ENCODE measurements at places on chromosomes 1 and 21.

DNA sequence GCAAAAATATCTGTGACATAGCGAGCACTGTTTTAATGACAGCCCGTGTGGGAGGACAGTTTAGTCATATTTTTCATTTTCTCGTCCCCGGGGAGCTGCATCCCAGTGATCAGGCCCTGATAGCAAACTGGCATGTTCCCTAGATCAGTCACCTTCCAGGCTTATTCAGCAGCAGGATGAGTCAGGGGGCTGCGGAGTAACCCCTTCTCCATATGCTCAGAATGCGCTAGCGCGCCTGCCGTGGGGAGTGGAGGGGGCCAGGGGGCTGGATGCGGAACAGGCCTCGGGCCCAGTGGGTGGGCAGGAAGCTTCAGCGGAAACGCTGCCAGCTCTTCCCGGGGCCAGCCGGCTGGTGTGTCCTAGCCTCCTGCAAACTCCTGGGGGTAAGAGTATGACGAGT lies 94.0 kb downstream of the KCND3 start:
- no peak for DNase-seq

DNA sequence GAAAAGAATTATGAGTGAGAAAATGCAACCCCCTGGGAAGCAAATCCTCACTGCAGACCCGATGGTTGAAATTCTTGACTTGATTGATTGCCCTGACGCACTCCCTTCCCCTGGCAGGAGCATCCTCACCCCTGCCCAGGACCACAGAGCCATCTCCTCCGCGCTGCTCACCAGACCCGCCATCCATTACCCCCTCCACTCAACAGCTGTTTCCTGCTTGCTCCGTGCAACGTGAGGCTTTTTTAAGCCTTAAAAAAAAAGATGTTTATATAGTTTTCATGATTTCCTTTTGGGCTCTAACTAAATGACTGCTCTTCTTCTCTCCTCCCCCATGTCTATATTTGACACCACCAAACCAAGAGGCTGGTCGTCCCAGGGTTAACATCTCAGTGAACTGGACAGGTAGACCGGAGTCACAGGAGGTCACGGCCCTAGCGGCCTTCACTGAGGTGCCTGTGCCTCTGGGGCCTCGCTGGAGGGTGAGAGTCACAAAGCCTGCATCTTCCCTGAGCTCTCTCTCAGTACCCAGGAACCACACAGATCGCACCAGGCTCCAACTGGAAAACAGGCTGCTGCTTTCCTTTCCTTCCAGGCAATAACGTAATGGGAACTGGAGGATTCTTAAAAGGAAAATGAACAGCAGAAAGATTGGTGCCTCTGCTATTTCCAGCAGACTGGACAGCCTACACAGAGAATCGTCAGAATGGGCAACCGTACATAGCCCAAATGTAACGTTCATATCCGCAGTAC lies 49.8 kb downstream of the ZBTB18 start:
- no peak for DNase-seq

GRCh38 chr1:210262897-210263272 lies 30.3 kb downstream of the SERTAD4 start:
- DNase-seq, result no peak

DNA sequence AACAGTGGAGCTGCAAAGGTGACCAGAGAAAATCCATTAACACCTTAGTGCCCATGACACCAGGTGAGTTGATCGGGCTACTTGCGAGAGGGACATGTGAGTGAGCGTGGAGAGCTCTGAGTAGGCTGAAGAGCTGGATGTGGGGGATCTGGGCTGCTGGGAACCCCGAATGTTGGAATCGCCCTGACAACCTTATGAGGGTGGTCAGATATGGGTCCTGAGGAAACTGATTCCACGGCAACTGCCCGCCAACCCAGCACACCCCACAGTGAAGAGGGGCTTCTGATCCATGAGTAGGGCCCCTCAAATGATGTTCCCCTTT lies 705 bp upstream of the QSOX1 start:
- no peak for DNase-seq

DNA sequence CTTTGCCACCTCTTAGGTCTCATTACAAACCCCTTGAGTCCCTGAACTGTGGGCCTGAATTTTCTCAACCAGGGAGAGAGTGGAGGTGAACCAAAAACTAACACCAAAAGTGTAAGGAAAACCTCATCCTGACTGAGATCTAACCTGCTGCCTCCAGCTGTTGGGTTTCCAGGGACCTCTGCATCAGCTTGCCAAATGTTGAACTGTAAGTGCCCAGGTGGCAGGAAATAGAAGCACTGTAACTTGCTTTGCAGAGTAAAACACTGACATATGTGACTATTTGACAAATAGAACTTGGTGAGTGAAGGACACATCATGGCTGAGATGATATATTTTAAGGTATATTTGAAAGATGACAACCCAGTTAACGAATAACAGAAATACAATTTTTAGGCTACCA lies 48.4 kb upstream of the NR5A2 start:
- no peak for DNase-seq

GRCh38 chr1:187691439-187691838 lies 862.7 kb downstream of the PLA2G4A start:
- no peak for DNase-seq

- no peak for DNase-seq
These were observed 148.7 kb upstream of the PRMT6 start for GRCh38 chr1:106907795-106908194.

GRCh38 chr1:16208270-16208987 lies 4.0 kb downstream of the ARHGEF19 start:
- DNase-seq, result no peak

DNA sequence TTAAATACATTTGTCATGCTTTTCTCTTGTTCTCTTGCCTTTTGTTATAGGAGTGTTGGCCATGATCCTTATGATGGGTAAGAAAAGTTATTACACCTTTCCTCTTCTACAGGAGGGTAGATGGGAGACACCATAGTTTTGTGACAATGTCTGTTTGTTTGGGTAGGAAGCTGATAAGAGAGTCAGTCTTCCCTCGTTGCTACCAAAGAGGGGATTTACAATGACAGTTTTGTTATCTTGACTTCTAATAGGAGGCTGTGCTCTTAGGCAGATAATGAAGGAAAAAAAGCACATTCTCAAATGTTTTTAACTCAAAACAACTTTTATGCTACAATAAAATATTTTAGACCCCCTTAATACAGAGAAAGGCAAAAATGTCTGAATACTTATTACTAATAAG lies 48.0 kb upstream of the WLS start:
- DNase-seq, result no peak

GRCh38 chr1:244231193-244231571 lies 180.1 kb downstream of the ZBTB18 start:
- DNase-seq, result no peak

- no peak for DNase-seq
These were observed 74.9 kb downstream of the VWA5B1 start for GRCh38 chr1:20365421-20366055.

DNA sequence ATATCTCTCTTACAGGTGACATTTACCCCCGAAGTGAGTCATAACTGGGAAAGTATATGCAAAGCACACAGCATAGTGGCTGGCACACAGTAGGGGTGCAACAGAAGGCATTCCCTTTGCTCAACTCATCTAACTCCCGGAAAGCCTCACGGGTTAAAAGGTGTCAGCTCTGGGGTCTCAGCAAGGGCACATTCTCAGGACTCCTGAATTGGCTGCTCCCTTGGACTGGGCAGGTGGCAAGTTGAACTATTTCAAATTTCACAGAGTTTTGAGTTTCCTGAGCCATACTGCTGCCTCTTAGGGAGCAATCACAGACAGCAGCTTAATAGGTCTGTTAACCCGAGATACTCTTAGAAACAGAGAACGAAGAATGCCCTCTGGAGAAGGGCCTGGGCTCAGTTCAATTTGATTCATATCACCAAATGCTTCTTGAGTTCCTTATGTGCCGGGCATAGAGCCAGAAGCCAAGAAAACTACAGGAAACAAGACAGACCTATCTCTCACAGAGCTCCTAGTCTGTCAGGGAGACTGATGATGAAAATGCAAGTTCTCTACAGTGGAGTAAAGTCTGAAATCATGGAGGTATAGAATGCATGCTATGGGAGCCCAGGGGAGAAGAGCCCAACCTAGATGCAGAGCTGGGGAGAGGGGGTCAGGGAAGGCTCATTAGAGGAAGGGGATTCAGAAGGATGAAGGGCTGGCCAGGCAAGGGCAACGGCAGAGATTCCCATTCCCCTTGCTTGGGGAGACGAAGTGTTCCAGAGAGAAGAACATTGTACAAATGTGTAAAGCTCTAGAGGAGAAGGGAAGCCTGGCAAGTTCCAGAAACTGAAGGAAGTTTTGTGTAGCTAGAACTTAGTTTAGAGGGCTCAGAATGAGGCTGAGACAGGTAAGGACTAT lies 143.9 kb upstream of the HMGB4 start:
- no peak for DNase-seq

GRCh38 chr21:45811136-45811535 lies 167.6 kb downstream of the PCBP3 start:
- no peak for DNase-seq

DNA sequence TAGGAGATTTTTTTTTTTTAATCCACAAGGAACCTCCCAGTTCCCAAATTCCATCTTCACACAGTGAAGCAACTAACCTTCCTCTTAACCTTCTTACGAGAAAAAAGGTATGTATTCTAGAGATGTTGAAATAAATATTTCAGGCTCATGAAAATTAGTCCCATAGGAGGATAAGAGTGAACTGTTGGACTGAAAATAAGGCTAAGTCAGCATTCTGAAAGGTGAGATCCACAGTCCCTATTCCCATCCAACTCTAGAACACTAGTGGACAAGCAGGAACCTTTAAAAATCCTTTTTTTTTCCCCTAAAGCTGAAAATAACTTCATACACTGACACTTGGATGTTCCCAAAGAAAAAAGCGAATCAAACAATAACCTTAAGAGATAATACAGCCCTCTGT lies 44.4 kb downstream of the FAF1 start:
- no peak for DNase-seq

DNA sequence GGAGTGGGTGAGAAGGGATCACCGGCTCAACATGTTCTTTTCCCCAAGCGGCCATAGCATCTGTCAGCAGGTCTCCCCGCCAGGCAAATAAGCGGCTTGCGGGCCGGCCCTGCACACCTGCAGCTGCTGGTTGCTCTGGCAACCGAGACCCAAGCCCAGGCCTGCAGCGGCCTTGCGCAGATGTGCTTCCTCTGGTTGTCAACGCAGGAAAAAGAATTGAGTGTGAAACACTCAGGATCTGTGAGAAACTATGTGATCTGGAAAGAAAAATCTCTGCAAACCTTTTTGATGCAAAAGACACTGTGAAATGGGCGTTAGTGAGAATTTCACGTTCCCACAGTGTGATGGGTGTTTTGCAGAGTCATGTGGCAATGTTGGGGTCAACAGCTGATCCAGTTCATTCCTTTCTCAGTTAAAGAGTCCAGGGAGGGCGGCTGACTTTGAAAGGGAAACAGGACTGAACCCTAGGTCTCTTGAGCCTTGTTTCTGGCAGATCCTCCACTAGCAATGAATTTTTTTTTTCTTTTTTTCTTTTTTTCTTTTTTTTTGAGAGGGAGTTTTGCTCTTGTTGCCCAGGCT lies 28.4 kb downstream of the TOMM20 start:
- DNase-seq, result no peak

DNA sequence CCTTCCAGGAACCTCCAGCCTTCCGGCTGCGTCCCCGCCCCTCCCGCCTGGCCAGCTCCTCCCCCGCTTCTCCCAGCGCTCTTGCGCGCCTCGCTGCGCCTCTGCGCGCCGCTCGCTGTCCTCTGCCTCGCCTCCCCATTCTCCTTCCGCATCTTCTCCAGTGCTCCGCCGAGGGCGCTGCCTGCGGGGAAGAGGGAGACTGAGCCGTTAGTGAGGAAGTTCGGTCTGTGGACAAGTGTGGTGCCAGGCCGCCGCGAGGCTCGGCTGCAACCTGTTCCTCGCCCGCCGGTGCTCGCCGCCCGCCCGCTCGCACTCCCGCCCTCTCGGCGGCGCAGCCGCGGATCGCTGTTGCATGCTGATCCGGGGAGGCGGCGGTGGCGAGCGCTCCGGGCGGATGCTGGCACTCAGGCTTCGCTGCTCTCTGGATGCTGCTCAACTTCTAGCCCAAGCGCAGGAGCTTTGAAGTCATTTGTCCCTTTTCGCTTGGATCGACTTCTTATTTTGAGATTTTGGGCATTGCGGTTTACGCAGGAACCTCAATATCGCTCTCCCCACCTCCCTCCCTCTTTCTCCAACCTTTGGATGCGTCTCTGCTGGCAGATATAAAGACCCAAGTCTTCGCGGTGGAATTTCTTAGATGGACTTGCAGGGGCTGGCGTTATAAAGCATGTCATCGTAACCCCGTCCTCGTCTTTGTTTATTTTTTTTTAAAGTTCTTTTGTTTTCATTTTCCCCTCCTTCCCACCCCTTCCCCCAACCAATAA lies 614 bp upstream of the CACNA1E start:
- DNase-seq, result peak; percentile 35

GRCh38 chr1:65764052-65764451 lies 28.6 kb upstream of the PDE4B start:
- no peak for DNase-seq

DNA sequence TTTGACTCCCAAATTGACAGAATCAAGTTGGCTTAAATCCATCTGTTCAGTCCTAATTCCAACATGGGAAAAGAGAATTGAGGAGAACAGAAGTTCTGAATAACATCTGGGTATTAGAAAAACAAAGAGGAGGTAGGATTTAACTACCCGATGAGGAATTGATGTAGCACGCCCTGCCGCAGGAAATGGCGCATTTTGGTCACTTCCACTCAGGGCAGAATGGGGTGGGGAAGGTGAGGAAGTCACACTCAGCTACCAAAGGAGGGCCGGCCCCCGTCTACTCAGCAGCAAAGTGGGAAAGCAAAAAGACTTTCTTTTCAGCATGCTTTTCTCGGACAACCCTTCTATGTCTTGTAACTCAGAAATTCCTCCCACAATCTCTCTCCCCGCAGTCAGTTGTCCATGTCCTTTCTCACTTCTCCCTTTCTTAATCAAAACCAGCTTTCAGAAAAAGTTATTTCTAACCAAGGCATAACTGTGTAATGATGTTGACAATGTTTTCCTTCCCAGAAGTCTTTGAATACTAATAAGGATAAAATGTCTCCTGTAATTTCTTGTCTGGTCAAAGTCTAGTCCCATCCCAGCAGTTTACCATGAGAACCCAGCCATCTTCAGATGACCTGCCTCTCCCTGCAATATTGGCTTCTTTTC lies 60.5 kb upstream of the SIPA1L2 start:
- no peak for DNase-seq

- no peak for DNase-seq
These were observed 726.6 kb downstream of the LTN1 start for GRCh38 chr21:28266061-28266460.

- no peak for DNase-seq
These were observed 40.4 kb downstream of the SLC35D1 start for GRCh38 chr1:67013573-67013972.

DNA sequence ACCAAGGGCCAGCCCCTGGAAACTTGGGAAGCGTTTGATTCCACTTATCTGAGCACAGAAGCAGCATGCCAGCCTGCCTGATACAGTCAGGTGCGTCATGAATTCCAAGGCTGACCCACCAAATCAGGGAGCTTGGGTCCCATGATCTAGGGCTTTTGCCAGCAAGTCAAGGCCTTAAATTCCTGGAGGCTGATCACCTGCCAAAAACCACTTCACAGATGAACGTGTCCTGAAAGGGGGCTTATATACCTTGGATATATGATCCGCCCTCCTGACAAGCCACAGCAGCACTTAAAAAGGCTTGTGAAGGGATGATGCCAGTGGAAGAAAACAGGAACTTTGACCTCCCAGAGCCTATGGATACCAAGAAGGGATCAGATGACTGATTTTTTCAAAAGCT lies 24.0 kb upstream of the CLIC6 start:
- no peak for DNase-seq

Measured in substantia nigra (tissue), 51 donors.